ENCODE measurements at places on chromosomes 4 and X.
A peak's percentile ranks its signal among the peaks of the same experiment; 100 is the strongest.

GRCh38 chr4:109671350-109671749, 31.9 kb downstream of the CASP6 start:
- DNase-seq = no peak

GRCh38 chrX:130280901-130281300, 12.2 kb upstream of the ZNF280C start:
- DNase-seq = no peak

DNA sequence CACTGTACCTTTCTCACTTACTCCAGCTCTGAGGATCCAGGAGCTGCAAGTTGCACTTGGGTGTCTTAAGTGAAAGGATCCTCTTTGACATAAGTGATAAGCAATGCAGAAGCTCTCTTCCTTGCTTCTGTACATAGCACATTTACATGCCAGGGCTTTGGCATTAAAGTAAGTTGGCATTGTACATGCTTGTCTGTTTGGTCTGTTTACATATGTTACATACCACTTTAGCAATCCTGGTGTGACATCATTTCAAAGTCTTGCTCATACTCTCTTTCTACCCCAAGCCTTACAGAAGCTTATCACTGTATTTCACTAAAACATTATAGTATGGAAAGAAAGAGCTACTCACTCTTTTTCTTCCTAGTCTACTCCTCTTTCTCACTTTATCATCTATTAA, 2548.3 kb downstream of the ARAP2 start:
- DNase-seq = no peak

GRCh38 chr4:14749910-14750309, 252.4 kb upstream of the CPEB2 start:
- no peak for DNase-seq

DNA sequence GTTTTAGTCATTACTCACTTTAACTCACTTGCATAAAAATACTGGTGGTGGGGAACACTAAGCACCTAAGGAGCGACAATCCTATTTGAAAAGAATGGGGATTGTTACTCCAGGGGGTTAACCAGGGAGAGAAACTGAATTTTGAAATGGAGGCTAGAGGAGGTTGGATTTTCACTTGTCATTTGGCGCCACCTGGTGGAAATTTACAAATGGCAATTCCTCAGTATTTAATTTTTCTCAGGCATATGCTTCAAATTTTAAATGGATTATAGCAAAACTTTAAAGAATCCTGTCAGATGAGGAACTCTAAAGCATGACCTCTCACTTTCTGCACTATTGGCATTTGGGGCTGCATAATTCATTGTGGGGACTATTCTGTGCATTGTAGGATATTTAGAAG, 2.7 kb upstream of the GEMIN8 start:
- peak; percentile 69 for DNase-seq

DNA sequence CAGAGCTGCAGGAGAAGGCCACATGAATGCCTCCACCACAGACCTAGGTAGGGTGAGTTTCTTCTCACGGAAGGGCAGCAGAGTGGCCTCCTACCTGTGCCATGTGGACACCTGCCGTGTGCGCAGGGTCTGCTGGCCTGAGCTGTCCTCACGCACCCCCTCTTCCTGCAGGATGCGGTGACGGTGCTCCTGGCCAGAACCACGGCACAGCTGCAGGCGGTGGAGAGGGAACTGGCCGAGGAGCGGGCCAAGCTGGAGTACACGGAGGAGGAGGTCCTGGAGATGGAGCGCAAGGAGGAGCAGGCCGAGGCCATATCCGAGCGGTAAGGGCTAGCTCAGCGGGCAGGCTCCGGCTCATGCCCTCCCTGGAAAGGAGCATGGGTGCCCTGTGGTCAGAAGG, 28.4 kb upstream of the CLCN4 start:
- no peak for DNase-seq

GRCh38 chrX:123357941-123358340, 173.9 kb downstream of the GRIA3 start:
- no peak for DNase-seq

GRCh38 chr4:29309050-29309449, 1411.1 kb upstream of the PCDH7 start:
- DNase-seq = no peak

DNA sequence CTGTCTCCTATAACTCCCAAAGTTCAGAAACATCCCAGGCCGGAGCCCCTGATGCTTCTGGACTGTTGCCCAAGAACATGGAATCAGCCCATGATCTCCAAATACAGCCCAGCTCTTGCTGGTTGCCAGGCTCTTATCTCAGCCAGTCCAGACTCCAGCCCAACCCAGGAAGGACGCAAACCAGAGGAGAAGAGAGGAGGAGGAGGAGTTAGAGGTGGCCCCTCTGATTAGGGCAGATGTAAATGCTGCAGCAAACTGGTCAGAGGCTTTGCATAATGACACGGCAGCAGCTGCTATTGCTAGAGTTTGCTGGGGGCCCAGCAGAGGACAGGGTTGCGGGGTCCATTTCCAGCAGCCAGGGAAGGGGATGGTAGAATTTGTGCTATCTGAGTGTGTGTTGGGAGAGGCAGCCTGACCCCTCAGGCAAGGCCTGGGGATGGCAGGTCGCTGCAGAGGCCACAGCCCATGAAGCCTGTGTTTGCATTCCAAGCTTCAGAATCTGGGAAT, 4.2 kb upstream of the OTUD5 start:
- no peak for DNase-seq

GRCh38 chr4:123244137-123244536, 152.5 kb upstream of the SPRY1 start:
- no peak for DNase-seq

GRCh38 chr4:23476515-23477090, 413.2 kb downstream of the PPARGC1A start:
- DNase-seq = no peak

DNA sequence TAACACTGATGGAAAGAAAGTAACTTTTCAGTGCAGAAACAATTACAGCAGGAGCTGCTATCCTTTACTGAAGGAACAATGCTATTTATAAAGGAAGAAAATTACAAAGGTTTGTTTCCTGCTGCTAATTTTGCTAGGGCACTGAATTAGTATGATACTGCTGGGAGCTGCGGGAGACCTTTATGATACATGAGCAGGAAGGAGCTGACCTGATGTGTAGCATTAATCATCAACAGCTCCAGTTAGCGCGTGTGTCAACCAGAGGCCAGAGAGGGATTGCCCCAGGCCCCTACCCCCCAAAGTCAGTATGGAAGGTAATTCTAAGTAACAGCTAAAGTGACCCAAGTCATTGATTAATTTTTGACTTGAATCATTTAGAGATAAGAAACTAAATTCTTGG, 728.9 kb downstream of the PCDH18 start:
- DNase-seq = no peak

DNA sequence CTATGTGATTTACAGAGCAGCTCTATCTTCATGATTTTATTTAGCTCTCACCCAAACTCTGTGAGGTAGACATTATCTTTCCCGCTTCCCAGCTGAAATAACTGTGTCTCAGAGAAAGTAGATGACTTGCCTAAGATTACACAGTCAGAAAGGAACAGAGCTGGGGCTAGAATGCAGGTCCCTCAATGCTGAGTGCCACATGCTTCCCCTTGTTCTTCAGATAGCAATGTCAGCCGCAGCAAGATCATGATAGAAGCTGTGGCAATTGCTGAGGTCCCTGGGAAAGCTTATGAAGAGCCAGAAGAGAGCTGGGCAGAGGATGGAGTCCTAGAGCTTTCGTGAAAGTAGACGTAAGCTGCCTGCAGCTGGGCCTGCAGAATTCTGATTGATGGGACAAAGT, 11.1 kb upstream of the GABRE start:
- no peak for DNase-seq

GRCh38 chr4:1356181-1356998, 9.4 kb downstream of the UVSSA start:
- DNase-seq = peak; percentile 42

DNA sequence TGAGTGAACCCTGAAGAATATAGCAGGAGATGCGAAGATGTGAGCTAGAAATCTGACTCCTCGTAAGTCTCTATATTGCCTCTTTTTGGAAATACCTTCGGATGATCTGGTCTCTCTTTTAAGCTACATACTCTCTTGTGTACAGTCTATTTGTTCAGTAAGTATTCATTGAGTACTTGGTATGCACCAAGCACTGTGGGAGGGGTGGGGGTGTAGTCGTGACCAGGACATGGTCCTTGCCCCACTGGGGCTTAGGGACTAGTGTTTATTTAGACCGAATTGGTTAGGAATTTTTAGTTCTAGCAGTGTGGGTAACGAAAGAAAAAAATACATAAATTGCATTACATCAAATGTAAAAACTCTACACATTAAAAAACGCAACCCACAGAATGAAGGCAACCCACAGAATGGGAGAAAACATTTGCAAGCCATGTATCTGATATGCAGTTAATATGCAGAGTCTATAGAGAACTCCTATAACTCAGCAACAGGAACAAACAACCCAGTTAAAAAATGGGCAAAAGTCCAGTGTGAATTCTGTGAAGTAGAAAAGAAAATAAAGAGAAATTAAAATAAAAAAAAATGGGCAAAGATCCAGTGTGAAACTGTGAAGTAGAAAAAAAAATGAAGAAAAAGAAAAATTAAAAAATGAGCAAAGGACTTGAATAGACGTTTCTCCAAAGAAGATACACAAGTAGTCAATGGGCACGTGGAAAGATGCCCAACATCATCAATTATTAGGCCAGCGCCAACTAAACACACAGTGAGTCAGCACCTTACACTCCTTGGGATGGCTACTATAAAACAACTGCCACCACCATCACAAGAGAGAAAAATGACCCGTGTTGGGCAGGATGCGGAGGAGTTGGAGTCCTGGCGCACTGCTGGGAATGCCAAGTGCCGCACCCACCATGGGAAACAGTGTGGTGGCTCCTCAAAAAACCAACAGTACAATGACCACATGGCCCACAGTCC, 43.8 kb downstream of the RGS12 start:
- DNase-seq = no peak
